ENCODE measurements at places on chromosomes 1 and 21.

- no peak for DNase-seq
Measured at GRCh38 chr1:12541274-12542137, 76.5 kb downstream of the DHRS3 start.

DNA sequence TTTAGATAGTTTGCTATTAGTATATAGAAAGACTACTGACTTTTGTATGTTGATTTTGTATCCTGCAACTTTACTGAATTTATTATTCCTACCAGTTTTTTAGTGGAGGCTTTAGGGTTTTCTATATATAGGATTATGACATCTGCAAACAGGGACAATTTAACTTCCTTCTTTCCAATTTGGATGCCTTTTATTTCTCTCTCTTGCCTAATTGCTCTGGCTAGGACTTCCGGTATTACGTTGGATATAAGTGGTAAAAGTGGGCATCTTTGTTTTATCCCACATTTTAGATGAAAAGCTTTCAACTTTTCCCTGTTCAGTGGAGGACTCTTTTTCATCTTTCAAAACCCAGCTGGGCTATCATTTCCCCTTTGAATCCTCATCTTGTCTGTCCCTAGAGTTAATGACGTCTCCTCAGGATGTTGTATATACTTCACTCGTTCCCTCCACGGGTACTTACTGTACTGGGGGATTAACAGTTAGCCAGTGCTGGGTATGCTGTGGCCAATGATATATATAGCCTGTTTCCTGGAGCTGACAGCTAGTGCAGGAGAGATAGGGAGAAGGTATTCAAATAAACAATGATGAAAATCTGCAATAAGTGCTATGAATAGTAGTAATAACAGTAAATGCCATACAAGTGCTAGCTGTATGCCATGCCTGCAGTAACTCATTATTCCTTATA, 9.8 kb downstream of the ACOT11 start:
- DNase-seq: no peak

DNA sequence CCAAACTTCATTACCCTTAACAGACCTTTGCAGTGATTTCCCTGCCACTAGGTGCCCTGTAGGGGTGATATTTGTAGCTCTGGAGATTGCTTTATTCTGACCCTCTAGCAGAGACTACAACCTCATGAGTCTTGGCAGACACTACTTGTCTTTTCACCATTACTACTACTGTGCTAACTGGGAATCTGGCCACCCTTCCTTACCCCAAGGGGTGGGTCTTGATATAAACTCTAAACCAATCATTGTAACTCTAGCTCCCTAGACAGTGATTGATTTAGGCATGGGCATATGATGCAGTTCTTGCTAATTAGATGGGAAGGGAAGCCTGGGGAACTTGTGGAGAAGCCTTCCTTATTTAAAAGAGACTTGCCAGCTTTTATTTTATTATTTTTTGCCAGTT, 3.9 kb downstream of the KPNA6 start:
- no peak for DNase-seq

DNA sequence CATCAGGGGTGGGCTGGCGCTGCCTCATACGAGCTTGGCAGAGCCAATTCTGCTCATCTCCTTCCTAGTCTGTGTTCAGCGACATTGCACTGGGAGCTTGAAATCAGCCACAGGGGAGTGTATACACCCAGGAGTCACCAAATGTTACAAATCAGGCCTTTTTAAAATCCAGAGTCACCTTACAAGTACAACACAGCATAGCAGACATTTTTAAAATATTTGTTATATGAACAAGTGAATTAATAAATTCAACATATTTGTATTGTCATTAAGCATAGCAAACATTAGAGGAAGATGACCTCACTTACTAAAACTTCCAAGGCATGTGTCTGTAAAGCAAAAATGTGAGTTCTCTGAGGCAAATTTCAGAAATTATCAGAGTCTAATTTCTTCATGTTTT, 210.0 kb downstream of the HLX start:
- DNase-seq: no peak

GRCh38 chr1:179788259-179788658, 45.2 kb downstream of the FAM163A start:
- DNase-seq: no peak

DNA sequence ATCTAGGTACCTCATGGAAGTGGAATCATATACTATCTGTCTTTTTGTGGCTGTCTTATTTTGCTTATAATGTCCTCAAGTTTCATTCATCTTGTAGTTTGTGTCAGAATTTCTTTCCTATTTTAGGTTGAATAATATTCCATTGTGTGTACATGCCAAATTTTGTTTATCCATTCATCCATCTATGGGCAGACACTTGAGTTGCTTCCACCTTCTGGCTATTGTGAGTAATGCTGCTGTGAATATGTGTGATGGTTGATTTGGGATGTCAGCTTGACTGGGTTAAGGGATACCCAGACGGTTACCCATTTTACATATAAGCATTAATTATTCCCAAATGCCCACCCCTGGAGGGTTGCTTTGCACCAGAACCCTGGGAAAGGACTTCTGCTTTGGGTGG, 477.5 kb downstream of the PTPRU start:
- no peak for DNase-seq

GRCh38 chr1:43152866-43153265, 19.2 kb downstream of the EBNA1BP2 start:
- DNase-seq: no peak

- DNase-seq: no peak
Measured at GRCh38 chr1:41469706-41470105, 14.8 kb downstream of the EDN2 start.

- no peak for DNase-seq
Measured at GRCh38 chr1:59705466-59706302, 109.1 kb upstream of the HOOK1 start.

DNA sequence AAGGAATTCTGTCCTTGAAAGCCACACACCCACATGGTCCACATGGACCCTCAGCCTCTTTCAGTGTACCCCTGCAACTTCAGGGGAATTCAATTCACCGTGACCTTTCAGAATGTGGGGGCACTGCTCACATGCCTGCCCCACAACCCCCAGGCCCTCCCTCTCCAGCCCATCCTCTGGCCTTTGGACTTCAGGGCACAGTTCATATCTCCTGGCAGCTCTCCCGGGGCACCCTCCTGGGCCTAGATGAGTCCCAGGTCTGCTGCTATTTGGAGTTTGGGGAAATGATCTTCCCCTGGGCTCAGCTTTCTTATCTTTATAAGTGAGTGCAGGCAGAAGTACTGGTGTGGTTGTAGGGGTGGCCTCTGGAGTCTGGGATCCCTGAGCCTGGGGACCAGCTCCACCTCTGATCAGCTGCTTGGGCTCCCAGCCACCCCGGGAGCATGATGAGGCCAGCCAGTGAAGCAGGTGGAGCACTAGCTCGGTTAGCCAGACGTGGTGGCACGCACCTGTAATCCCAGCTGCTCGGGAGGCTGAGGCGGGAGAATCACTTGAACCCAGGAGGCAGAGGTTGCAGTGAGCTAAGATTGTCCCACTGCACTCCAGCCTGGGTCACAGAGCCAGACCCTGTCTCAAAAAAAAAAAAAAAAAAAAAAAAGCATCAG, 15.8 kb downstream of the C1orf167 start:
- DNase-seq: no peak

DNA sequence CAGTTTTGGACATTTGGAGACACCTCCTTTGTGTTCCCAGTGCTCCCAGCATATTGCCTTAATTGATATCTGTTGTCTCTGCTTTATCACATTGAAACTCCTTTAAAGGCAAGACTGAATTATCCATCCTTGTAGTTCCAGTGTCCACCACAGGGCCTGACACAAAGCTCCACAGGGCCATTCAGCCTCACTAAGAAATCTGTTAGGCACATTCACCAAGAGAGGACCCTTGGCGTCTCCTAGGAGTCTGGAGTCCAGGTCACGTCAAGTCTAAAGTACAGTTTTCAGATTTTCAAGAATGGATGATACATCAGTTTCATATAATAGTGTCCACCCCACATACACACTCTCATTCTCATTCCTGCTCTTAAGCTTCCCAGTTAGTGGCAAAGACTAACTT, 4.8 kb downstream of the ACP6 start:
- no peak for DNase-seq

DNA sequence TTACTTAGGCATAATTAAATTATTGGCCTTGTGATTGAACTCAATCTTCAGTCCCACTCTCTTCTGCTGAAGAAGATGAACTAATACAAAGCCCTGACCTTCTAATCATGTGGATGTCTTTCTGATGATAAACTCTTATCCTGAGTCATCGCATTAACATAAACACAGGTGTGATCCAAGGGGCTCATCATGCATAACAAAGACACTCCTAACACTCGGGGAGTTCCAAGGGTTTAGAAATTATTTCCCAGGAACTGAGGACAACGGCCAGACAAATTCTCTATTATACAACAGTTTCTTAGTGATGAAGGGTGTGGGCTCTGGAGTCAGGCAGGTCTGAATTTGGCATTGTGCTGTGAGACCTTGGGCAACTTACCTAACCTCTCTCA, 18.0 kb downstream of the DUSP10 start:
- DNase-seq: no peak

GRCh38 chr1:155379180-155379579, 58.5 kb downstream of the RUSC1 start:
- no peak for DNase-seq

- no peak for DNase-seq
Measured at GRCh38 chr1:204435872-204436271, 24.3 kb upstream of the PPP1R15B start.

DNA sequence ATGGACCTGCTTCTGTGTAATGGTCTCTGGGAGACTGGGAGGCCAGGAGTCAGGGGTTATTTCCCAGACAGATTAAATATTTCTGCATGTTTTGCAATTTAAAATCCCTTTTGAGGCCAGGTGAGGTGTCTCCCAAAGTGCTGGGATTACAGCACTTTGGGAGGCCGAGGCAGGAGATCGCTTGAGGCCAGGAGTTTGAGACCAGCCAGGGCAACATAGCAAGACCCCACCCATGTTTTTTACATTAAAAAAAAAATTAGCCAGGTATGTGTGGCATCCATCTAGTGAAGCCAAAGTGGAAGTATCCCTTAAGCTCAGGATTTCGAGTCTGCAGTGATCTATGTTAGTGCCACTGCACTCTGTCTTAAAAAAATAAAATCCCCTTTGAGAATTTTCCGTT, 34.1 kb downstream of the ECHDC2 start:
- DNase-seq: no peak

DNA sequence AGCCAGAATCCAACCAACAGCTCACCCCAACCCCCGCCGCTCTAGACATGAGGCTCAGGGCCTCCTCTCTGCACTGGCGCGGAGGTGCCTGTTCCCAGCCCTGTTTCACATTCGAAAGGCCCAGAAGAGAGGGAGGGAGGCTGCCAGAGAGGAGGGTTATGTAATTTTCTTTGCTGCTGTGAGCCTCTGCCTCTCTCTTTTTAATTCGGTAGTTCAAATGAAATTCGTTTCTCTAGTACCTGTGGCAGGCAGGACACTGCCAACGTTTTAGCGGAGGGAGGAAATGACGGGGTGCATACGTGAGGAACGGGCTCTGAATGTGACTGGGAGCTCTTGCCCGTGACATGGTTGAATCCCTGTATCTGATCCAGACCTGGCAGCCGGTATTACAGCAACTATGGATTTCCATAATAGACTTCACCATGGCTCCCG, 9.4 kb downstream of the PRDM16 start:
- no peak for DNase-seq

- no peak for DNase-seq
Measured at GRCh38 chr1:12179111-12179519, 12.3 kb downstream of the TNFRSF1B start.

- peak; percentile 44 for DNase-seq
Measured at GRCh38 chr1:222928212-222928611, 113.4 kb downstream of the DISP1 start.

- DNase-seq: no peak
Measured at GRCh38 chr1:96253246-96254035, 468.1 kb upstream of the PTBP2 start.

DNA sequence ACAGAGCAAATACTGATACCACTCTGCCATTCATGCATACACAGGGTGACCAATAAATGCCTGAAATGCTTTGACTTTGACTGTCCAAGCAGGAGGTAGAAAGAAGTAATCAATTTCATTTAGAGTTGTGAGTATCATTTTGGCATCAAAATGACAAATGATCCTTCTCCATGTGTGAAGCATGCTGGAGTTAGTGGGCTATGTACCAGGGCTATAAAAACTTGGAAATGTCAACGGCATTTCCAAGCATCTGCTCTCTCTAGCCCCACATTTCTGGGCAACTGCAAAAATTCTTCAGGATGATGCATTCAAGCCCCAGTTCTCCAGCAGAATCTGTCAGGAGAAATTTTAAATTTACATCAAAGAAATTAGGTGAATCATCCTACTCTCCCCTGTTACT, 208.4 kb upstream of the PTBP2 start:
- DNase-seq: no peak

DNA sequence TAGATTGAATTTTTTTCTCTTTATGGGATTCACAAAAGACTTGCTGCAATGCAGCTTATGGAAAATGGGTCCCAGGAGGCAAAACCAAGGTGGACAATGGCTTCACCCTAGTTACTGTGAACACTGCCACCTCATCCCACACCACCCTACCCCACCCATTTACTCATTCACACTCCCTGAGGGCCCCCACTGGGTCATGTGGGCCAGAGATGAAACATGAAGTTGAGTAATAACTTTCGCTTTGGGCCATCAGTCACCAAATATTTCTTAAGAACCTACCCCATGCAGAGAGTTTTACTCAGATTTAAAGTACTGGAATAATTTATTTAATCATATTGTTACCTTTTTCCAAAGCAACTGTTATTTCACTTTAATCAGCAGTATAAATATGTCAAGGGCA, 191.8 kb downstream of the TPR start:
- DNase-seq: no peak

- DNase-seq: no peak
Measured at GRCh38 chr1:12649971-12650421, 6.1 kb downstream of the AADACL4 start.

DNA sequence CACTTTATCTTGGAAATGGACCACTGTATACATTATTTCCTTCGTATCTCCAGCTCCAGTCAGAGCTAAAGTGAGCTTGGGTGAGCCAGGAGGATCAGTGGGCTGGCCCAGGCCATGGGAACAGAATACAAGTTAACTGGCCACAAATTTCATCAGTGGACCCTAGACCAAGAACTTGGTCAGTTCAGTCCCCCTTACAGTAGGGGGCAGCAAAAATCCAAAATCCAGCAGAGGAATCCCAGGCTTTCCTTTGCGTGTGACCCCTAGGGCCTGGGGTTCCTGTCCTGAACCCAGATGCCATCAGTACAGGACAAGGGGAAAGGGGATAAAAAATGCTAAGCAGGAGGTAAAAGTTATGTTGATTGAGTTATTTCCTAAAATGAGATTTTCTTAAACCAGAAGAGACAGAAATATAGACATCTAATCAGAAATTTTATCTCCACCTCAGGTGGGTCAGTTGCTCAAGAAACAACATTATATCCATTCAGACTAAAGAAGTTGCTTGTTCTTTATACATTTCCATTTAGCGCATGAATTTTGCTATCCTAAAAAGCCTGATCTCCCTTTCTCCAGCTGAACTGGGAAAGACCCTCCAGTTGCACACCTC, 24.1 kb upstream of the LCE5A start:
- DNase-seq: no peak

DNA sequence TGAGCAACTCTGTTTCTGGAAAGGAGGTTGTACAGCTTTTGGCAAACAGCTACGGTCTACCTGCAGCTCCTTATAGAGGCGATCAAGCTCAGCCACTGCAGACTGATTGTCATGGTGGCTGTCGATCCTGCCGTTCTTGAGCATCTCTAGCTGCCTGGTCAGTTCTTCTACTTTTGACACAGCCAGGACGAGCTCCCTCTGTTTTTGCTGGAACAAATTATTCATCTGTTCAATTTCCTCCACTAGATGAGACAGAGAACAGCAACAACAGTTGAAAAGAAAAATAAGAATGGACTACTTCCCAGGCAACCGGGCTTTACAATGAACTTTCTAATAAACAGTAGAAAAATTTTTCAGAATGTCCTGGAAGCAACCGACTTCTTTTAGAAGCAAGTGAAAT, 42.5 kb downstream of the TP53BP2 start:
- peak; percentile 70 for DNase-seq
